ENCODE measurements at places on chromosomes 5 and 9. TPM values are rescaled to one million over a fixed set of nuclear protein-coding genes. Genes with fewer than 3 reads are reported as not detected.

Gene SOHLH1
- total RNA-seq, result not detected

Gene GABRA6
- total RNA-seq, result not detected

Gene PDE6A
- total RNA-seq, result not detected

Gene FGFR4
- total RNA-seq, result not detected

Gene ATOX1
- total RNA-seq, result 236 TPM

Gene SNAPC3
- 34.0 TPM for total RNA-seq

Gene ANKRD34B
- not detected for total RNA-seq

Gene SPATA31C1
- total RNA-seq, result not detected

Gene LAMC3
- 11.1 TPM for total RNA-seq

GRCh38 chr5:35651002-35651756 lies 33.5 kb downstream of the SPEF2 start:
- peak; percentile 19 for DNase-seq

GRCh38 chr5:135964670-135965320 lies 10.0 kb upstream of the LECT2 start:
- no peak for DNase-seq

- peak; percentile 67 for DNase-seq
These were observed 145.4 kb downstream of the CMYA5 start for GRCh38 chr5:79834754-79835714.

GRCh38 chr9:135662758-135663450 lies at the start of gene LCN9:
Gene LCN9, plus strand, starts transcription at chr9:135663309. Its CDS starts 13 bp downstream, at chr9:135663322.
- peak; percentile 13 for DNase-seq

- DNase-seq, result peak; percentile 64
These were observed 16.5 kb downstream of the KIAA1958 start for GRCh38 chr9:112503170-112503569.

DNA sequence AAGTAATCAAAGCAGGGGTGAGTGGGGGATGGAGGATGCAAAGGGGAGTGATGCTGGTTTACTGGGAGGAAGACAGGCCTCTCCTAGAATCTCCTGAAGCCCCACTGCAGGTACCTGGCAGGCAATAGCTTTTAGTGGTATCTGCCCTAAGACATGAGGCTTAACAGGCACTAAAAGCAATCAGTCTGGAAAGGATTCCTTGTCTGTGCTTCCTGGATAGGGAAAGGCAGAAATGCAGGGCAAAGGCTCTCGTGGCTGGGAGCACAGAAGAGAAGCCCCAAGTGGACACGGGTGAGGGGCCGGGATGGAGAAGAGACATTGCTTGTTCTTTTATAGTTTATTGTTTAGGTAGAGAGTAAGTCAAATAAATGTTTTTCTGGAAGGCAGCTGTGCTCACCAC lies 40.1 kb downstream of the CCNJL start:
- no peak for DNase-seq

DNA sequence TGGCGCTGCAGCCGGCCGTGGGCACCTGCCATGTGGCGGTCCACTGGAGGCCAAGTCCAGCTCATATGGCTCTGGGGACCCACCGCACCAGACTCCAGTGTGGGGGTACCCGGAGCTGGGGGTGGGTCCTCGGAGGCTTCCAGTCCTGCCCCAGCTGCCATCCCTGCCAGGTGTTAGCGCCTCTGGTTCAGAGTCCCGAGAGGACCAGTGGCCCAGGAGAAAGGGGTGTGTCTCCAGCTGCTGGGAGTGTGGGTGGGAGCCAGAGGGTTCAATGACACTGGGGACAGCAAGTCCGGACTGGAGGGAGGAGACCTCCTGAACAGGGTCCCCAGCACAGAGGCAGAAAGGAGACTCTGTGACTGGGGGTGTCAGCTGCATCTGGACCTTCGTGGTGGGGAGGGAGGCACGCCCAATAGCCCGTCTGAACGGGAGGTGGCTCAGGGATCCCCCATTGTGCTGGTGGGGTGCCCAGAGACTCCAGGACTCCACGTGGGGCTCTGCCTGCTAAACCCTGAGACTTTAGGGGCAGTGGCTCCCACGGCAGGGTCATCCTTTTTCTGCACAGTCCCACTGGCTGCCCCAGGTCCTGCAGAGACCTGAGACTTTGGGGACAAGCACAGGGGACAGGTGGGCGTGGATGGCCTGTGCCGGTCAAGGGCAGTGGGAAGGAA lies 2.4 kb upstream of the AHRR start:
- DNase-seq, result no peak

GRCh38 chr9:34701023-34701768 lies 8.7 kb downstream of the CCL21 start:
- peak; percentile 69 for DNase-seq

DNA sequence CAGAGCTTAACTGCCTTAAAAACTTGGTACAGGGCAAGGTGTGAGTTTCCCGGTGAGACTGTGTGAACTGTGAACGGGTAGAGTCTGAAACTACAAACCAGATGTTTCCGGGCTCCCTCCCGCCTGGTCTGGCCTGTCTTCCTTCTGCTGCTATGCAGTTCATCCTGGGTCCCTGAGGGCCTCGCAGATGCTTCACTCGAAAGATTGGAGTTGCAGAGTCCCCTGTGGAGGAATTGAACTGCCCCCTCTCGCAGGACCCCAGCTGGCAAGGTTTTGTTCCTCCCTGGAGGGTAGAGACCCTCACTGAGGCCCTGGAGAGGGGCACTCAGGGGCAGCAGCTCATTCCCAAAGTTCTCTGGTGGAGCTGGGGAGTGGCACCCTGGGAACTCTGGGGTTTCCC lies 533 bp downstream of the DCANP1 start:
- DNase-seq, result no peak

- no peak for DNase-seq
These were observed 24.7 kb downstream of the BTF3 start for GRCh38 chr5:73522989-73523388.

GRCh38 chr5:174755106-174755505 lies 30.7 kb downstream of the MSX2 start:
- DNase-seq, result no peak

DNA sequence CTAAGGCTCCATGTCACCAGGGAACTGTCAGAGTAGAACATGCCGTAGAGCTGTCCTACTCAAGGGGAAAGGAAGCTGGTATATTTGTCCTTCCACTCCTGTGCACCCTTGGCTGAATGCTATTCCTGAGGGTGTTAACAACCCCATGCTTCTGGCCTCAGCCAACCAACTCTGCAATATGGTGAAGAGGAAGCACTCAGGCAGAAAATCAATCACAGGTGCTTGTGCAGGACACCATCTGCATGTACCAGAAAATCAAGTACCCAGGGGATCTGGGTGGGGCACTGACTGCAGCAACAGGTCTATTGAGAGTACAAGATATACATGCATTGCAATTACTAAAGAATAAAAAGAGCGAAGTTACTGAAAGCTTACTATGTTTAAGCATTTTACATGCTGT lies 51.4 kb upstream of the NEK6 start:
- no peak for DNase-seq

DNA sequence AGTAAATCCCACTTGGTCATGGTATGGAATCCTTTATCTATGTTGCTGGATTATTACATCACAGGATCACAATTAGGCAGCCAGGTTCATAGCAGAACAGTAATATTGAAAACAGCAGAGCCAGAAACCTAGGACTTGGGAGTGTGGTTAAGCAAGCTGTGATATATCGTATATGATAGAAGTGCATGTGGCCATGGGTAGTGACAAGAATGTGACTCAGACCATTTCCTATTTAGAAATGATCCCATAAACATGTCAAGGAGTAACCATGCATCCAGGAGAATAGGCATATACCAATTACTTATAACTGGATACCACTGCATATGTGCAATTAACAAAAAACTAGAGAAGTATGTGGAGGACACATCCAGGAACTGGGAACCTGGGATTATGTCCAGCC lies 31.2 kb downstream of the AMBP start:
- no peak for DNase-seq

- peak; percentile 86 for DNase-seq
These were observed 5.5 kb upstream of the SET start for GRCh38 chr9:128683340-128684064.

DNA sequence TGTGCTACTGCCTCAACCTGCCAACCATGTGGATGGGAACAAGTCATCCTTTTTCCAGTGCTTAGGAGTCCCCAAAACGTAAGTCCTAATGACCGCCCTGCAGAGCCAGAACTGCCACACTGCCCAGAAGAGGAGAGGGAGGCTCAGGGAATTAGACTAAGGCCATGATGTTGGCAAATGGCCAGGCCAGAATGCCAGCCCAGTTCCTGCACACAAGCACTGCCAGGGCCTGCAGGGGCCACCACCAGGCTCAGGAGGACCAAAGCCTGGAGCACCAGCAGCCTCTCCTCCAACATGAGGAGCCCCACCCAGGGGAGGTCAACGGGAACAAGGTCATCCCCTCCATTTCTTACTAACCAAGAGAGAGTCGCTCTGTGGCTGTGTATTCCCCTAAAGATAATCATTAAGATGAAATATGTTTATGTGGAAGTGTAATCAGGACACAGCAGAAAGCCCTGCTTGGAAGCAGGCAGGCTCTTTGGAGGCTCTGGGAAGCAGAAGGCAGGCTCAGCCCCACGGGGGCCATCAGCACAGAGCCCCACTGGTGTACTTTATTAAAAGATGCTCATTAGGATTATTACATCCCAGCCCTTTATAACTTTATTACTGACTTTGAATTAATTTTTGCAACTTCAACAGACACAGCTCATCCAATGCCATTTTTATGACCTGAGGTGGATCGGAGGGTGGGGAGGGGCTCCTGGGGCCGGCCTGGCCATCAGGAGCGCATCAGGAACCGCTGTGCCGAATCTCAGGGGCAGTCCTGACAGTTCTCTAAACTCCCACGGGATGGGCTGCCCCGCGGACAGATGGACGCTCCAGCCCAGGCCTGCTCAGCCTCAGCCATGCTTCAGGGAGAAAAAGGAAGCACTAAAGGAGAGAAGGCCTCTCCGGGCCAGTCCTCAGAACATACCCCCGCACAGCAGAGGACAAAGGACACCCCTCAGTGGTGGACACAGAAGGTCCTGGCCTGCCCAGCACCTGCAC lies 127.0 kb downstream of the ADAMTS2 start:
- DNase-seq, result no peak

GRCh38 chr9:92494856-92495255 lies 12.6 kb upstream of the ASPN start:
- no peak for DNase-seq

DNA sequence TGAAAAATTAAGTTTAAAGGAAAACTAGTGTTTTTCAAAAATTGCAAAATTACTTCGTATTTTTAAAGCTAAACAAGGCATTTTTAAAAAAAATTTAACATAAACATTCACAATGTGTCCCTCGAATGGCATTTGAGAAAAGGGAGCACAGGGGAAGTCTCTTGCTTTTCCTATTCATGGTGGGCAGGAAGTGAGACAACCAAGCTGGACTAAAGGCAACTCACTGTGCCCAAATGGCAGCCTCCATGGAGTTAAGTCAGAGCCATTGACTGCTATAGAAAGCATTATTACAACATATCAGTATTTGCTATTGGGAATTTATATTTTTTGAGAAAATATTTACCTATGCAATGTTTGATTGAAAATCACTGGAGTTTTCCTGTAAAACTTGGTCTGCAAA lies 8.3 kb downstream of the HNRNPH1 start:
- DNase-seq, result no peak

All from thyroid gland (tissue), 4 donors.